GM12891 (cell line): ENCODE measurements at places on chromosomes 2 and 18.
A peak's percentile ranks its signal among the peaks of the same experiment; 100 is the strongest.

DNA sequence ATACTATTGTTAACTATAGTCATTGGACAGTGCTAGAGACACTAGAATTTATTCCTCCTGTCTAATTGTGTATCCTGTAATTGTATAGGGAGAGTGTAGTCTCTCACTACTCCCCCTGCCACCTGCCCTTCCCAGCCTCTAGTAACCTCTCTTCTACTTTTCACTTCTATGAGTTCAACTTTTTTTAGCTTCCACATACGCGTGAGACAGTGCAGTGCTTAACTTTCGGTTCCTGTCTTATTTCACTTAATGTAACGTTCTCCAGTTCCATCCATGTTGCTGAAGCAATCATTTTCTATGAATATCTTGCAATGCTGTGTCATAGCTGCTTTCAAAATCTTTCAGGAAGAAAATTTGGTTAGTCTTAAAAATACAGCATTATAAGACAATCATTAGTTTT lies 22.8 kb upstream of the RUFY4 start:
- no peak for DNase-seq

- DNase-seq, result no peak
Observed at GRCh38 chr18:36695806-36696205, 133.0 kb downstream of the TPGS2 start.

- DNase-seq, result no peak
Observed at GRCh38 chr2:151481744-151482143, 72.0 kb downstream of the RIF1 start.

DNA sequence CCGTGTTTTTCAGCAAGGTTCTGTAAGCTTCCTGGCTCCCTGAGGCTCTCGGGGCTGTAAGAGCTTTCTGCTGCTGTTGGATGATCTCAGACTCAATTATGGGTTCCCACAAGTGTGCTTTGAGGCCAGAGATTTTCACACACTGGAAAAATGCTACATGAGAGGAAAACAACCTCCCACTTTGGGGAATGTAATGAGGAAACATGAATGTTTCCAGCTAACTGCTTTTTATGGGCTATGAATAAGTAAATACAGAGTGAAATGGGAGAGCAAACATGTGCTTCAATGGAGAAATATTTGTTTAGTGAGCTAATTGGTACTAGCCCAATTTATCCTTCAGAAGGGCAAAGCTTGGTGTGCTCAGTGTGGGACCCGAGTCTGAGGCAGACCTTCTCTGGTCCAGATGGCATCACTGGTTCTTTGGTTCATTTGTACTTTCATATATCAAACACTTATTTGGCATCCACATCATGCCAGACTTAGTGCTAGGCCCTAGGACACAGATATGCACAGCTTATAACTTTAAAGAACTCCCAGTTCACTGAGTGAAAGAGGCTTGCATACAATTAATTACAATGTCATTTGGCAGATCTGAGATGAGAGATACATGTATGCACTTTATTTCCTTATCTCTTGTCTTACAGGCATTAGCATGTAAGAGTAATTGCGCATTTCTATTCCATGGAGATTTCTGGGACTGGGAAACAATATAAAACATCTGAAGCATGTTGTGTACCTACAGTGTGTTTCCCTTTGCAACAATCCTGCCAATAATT lies 248.8 kb downstream of the RDH14 start:
- DNase-seq, result no peak

GRCh38 chr2:121783180-121783579 lies 27.7 kb downstream of the TSN start:
- DNase-seq, result no peak

GRCh38 chr2:223538920-223539440 lies 63.2 kb downstream of the SCG2 start:
- no peak for DNase-seq

GRCh38 chr18:70981400-70982140 lies 692.7 kb downstream of the SOCS6 start:
- DNase-seq, result no peak

- DNase-seq, result no peak
Observed at GRCh38 chr18:38993342-38993741, 1427.7 kb upstream of the CELF4 start.

DNA sequence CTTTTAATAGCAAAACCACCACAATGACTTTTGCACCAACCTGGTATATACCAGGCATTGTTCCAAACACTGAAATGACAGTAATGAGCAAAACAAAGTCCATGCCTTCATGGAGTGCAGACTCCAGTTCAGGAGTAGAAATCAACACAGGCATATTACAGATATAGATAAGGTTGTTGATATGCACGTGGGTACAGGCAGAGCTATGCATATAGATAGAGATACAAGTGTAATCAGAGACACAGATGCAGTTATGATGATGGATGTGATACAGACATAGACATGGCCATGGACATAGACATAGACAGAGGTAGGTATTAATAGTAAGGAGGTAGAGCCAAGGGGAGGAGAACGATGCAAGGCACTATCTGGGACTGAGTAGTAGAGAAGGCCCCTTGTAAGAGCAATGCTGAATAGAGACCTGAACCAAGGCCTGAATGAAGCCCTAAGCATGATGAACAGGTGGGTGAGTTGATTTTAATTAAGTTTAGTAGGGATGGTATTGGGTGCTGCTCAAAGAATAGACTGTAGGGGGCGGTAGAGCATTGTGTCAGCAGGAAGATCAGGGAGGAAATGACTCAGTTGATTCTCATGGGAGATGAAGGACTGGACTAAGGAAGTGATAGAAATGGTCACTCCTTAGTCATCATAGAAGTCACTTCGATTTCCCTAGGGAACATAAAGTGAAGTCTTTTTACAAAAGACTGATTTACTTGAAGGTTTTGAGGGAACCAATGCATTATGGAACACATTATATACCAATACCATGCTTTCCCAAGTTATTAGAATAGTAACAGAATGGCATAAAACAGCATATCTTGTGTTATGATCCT lies 39.4 kb downstream of the CMPK2 start:
- DNase-seq, result peak; percentile 28

- DNase-seq, result no peak
Observed at GRCh38 chr18:2900684-2901422, 54.0 kb downstream of the EMILIN2 start.

GRCh38 chr2:70977605-70978205 lies 725 bp upstream of the ANKRD53 start:
- DNase-seq, result no peak

GRCh38 chr18:26206488-26206887 lies 19.8 kb upstream of the TAF4B start:
- DNase-seq, result no peak

GRCh38 chr2:236507393-236508085 lies 62.1 kb upstream of the ACKR3 start:
- DNase-seq, result peak; percentile 43

DNA sequence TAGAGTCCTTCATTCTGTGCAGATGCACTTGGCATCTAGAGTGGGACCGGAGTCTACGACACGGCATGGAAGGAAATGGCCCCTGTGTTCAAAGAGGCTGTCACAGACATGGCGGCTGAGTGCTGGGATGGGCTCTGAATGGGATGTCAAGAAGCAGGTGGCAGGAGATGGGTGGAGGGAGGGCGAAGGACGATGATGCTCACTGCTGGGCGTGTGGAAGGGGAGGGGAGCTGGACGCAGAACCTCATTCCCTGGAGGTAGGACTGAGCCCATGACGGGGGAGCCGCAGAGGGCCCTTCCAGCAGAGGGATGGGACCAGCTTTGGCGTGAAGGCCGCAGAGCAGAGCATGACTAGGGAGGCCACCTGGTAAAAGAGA lies 18.8 kb upstream of the ALPI start:
- no peak for DNase-seq
